ENCODE measurements at places on chromosomes 11 and 22.
A peak's percentile ranks its signal among the peaks of the same experiment; 100 is the strongest.

DNA sequence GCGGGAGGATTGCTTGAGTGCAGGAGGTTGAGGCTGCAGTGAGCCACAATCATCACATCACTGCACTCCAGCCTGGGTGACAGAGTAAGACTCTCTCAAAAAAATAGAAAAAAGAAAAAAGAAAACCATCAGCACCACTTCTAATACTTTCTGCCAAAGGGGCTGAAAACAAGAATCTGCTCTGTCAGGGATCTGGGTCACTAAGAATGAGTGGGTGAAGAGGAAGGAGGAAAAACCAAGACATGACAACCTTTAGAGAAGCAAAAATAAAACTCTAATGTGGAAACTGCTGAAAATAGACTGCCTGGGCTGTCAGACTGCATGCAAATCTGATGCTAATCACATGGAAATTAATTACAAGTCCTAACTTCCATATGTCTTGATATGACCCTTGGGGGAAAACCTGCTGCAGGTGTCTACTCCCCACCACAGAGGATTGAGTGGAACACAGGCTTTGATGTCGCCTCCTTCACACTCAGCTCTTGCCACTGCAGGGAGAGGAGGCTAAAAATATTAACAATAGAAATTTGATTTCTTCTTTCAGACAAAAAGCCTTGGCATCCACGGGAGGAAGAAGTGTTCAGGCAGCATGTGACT is 62.5 kb upstream of the CRTAM start:
- DNase-seq, result no peak

GRCh38 chr22:39234867-39235687 is 9.7 kb downstream of the PDGFB start:
- no peak for DNase-seq

DNA sequence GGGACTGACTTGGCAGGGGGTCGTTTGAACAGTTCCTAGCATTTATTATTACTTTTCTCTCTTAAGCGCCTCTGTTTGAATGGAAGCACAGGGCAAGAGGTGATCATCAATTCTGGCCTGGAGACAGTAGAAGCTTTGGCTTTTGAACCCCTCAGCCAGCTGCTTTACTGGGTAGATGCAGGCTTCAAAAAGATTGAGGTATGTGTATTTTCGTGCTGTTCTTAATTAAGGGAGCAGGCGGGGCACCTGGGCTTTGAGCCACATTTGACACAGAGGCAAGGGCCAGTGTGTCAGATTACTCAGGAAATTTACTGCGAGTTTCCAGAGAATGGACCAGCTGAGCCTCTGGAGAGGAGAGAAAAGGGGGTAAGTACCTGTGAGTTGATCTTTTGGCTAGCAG is 102.4 kb upstream of the SORL1-AS1 start:
- no peak for DNase-seq

DNA sequence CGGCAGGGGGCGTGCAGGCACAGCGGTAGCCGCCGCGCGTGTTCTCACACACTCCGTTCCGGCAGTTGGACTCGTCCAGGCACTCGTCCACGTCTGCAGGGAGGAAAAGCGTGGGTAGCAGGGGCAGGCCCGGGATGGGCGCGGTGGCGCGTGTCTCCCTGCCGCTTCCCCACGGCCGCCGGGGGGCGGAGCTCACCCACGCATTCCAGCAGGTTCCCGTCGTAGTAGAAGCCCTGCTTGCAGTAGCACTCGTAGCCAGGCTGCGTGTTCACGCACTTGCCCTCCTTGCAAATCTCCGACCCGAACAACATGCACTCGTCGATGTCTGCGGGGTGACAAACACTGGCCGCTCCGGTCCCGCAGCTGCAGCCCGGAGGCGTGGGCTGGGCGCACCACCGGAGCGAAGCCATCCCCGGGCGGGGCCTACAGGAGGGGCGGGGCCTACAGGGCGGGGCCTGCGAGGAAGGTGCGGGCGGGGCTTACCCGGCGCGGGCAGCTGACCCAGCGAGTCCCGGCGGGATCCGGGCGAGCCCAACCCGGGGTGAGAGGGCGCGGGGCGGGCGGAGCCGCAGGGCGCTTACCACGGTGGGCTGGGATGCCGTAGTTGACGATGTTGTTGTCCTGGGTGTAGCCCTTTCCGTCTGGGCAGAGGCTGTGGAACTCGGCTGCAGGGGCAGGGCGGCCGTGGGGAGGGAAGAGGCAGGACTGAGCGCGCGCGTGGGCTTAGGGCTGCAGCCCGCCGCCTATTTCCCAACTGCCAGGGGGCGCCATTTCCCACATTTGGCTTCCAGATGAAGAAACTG is 15.6 kb downstream of the SCYL1 start:
- peak; percentile 98 for DNase-seq

GRCh38 chr11:32478277-32478731 is 43.0 kb upstream of the WT1 start:
- no peak for DNase-seq

- peak; percentile 41 for DNase-seq
Measured at GRCh38 chr11:102729849-102730815, 5.4 kb upstream of the MMP8 start.

GRCh38 chr11:20008190-20008870 is 151.9 kb downstream of the DBX1 start:
- DNase-seq, result no peak

GRCh38 chr22:33461698-33462434 is 403.7 kb upstream of the SYN3 start:
- DNase-seq, result no peak

GRCh38 chr11:103396237-103396636 is 287.0 kb downstream of the DYNC2H1 start:
- no peak for DNase-seq

GRCh38 chr11:40285558-40285957 is 1173.9 kb downstream of the LRRC4C start:
- no peak for DNase-seq

DNA sequence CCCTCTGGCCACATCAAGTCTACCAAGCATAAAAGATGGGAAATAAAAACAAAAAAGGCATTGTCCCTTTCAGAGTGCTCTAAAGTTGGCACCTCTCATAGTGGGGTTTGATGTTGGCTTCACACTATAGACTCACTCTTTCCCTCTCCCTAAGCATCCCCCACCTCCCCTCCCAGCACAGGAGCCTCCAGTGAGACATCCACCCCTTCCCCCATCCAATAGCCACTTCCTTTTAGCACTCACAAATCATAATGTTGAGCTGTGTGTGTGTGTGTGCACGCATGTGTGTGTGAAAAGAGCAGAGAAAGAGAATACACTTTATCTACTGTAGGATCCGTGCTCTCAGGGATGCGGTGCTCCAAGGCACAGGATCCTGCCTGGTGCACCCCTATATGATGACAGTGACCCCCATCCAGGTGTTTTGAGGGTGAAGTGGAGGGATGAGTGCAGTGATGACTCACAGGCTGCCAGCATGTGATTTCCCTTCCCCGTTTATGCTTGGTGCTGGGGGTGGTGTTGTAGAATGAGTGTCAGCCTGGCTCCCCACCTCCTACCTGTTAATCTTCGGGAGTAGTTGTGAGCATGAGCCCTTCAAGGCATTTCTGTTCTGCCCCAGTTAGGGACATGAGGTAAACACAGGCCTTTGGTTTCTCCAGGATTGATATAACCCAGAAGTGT is 235.2 kb upstream of the B3GAT1 start:
- no peak for DNase-seq

- peak; percentile 65 for DNase-seq
Measured at GRCh38 chr22:46641811-46642266, 21.7 kb downstream of the GRAMD4 start.

DNA sequence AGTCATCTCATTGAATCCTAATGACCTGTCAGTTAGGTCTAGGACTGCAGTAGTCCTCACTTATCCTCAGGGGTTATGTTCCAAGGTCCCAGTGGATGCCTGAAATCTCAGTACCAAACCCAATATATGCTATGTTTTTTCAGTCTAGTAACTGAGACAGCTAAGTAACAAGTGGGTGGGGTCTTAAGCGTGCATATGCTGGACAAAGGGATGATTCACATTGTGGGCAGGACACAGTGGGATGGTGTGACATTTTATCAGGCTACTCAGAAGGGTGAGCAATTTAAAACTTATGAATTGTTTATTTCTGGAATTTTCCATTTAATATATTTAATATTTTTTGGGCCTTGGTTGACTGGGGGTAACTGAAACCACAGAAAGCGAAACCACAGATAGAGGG is 29.0 kb downstream of the DDX10 start:
- DNase-seq, result peak; percentile 59

GRCh38 chr11:126607776-126608541 is 252.5 kb downstream of the ST3GAL4 start:
- DNase-seq, result no peak
